ENCODE measurements at places on chromosomes 2 and 18. TPM values are rescaled to one million over a fixed set of nuclear protein-coding genes. Genes with fewer than 3 reads are reported as not detected.

GRCh38 chr2:147845411-147845971 lies 662 bp downstream of the ACVR2A start:
- peak; percentile 27 for DNase-seq

DNA sequence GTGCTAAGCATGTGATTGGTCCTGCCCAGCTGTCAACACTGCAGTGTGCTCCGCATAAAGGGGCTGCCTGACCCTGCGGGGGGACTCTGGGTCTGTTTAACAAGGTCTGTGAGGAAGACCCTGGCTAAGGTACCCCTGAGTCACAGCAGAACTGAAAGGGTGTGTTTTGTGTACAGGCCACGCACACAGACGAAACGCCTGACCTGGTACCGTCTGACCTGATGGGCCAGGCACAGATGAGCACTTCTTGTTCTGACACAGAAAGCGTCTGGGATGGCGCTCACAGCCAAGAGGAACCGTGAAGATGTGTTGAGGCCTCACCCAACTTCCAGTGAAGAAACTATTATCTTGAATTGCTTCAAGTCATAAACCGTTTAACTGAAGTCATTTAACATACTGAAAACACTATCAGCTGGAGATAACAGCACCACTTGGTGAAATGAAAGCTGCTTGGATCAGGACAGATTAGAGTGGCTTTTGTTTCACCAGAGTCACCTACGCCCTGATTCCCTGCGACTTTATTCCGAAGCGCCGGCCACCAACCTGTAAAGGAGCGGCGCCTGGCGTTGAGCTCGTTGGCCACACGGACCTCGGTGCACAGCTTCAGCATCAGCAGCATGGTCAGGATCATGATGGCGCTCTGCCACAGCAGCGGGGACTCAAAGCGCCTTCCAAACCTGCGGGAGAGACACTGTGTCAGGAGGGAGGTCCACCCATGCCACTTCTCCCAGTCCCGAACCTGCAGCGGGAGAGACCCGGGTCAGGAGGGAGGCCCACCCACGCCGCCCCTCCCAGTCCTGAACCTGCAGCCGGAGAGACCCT lies 8.5 kb downstream of the SLC66A2 start:
- no peak for DNase-seq

TUBB8B gene
- total RNA-seq, result not detected

SALL3 gene
- total RNA-seq, result 5.3 TPM

GNAL gene
- 92.9 TPM for total RNA-seq

- no peak for DNase-seq
Measured at GRCh38 chr2:16686641-16687040, 21.0 kb upstream of the CYRIA start.

- DNase-seq, result no peak
Measured at GRCh38 chr2:45273412-45274249, 264.4 kb upstream of the SIX2 start.

DNA sequence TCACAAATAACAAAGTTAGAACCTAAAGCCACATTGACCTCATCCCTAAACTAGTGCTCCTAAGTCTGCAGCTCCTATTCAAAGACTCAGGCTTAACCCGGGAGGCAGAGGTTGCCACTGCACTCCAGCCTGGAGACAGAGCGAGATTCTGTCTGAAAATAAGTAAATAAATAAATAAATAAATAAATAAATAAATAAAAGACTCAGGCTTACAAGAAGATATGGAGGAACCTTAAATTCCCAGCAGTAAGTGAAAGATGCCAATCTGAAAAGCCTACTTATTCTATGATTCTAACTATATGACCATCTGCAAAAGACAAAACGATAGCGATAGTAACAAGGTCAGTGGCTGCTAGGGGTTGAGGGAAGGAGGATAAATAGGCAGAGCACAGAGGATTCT lies 101.7 kb downstream of the DDX1 start:
- DNase-seq, result no peak

- DNase-seq, result no peak
Measured at GRCh38 chr2:196533772-196534397, 105.6 kb upstream of the CCDC150 start.

KCNS3 gene
- 1.6 TPM for total RNA-seq

- DNase-seq, result no peak
Measured at GRCh38 chr18:76370686-76371085, 124.4 kb downstream of the ZNF516 start.

DNA sequence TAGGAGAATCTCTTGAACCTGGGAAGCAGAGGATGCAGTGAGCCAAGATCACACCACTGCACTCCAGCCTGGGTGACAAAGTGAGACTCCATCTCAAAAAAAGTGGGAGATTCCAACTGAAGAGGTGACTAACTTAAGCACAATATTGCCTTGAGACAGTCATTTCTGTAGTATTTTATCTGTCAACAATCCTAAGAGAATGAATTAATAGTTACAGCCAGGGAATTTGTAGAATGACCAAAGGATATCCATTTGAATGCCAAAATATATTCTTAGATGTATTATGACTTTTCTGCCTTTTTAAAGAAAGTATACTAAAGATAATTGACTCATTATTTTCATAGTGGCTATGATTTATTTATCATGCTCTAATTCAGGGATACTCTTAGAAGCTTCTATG lies 40.7 kb upstream of the CCDC150 start:
- no peak for DNase-seq

ACTG2 gene
- 0.82 TPM for total RNA-seq

GRCh38 chr2:199282309-199282708 lies 175.4 kb downstream of the SATB2 start:
- no peak for DNase-seq

- no peak for DNase-seq
Measured at GRCh38 chr2:144325086-144325485, 194.8 kb downstream of the ZEB2 start.

DNA sequence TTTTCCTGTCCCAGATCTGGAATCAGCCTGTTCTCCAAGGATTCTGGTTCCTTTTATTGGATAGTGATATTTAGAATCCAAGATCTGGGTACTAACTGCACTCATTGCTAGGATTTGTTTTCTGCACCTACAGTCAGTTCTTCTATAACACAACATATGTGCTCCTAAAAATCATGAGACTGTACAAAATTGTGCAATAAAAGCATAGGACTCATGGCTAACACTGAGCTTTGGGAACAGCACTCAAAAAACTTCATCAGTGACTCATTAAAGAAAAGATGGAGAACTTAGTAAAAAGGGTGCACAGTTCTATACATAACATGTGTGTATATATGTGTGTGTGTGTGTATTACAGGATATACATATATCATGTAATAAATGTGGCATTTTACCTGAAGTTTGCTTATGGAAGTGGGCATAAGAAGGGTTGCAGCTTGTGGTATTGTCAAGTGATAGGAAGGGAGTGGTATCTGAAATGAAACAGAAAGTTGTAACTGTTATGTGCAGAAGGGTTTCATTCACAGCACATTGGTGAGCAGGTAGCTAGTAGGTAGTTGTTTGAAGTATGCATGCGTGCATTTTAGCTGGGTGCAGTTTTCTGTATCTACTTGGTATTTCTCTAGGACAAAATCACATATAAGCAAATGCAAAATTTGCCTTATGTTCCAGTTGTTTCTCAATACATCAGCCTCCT lies 5.9 kb upstream of the SCYGR2 start:
- DNase-seq, result no peak

IL36RN gene
- total RNA-seq, result not detected

TRIP12 gene
- 168 TPM for total RNA-seq

DNA sequence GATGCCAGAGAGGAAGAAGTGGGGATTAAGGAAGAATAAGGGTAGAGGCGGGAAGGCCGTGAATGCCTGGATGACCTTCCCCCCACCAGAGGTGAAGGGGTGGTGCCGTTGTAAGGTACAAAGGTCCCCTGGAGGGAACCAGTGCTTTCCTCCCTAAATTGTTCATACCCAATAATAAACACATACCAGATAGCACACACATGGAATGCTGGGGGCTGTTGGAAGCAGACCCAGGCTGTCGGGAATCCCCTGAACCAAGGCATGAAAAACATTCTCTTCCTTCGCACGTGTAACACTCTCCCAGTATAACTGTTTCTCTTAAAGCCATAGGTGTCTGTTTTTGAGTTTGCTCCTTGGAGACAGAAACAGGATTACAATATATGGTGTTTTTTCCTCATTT lies 107.1 kb upstream of the CTAGE1 start:
- no peak for DNase-seq

DNA sequence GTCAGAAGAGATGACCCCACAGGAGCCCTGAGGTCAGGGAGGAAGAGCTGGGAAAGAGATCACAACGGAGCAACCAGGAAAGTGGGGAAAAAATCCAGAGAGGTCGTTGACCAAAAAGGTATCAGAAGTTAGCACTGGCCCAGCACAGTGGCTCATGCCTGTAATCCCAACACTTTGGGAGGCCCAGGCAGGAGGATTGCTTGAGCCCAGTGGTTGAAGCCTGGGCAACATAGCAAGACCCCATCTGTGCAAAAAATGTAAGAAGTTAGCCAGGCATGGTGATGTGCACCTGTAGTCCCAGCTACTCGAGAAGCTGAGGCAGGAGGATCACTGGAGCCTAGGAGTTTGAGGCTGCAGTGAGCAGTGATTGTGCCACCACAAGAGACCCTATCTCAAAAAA lies 121.5 kb downstream of the GBX2 start:
- DNase-seq, result no peak
